Femur (tissue), 1 donor: ENCODE measurements at places on chromosomes 12 and 14.

DNA sequence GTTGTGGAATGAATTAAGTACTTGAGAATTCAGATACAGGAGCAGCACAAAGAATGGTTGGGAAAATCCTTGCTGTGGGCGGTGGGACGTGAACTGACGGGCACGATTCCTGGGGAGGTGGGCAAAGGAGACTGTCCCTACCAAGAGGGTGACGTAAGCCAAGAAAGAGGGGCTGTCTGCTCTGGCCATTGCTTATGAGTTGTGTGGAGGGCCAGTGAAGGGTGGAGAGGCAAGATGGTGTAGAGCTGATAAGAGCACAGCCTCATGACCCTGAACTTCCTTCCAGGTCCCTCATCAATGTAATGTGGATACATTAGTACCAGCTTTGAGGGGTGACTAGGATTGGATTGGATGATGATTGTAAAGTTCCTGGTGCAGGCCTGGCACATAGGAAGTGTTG, 50.2 kb downstream of the WDR20 start:
- DNase-seq = no peak

DNA sequence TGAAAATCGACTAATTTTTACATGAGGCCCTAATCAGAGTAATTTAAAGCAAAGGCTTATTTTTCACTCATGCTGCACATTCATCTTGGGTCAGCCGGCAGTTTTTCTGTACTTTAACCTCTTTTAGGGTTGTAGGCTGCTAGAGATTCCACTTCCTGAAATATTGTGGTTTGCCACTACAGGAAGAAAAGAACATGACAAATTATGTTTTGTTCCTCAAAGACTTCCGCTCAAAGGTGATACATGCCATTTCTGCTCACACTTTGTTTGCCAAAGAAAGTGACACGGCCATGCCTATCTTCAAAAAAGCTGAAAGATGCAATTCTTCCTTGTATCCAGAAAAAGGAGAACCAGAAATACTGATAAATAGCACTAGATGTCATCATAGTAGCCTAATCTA, 183.4 kb upstream of the PPFIA2 start:
- no peak for DNase-seq

DNA sequence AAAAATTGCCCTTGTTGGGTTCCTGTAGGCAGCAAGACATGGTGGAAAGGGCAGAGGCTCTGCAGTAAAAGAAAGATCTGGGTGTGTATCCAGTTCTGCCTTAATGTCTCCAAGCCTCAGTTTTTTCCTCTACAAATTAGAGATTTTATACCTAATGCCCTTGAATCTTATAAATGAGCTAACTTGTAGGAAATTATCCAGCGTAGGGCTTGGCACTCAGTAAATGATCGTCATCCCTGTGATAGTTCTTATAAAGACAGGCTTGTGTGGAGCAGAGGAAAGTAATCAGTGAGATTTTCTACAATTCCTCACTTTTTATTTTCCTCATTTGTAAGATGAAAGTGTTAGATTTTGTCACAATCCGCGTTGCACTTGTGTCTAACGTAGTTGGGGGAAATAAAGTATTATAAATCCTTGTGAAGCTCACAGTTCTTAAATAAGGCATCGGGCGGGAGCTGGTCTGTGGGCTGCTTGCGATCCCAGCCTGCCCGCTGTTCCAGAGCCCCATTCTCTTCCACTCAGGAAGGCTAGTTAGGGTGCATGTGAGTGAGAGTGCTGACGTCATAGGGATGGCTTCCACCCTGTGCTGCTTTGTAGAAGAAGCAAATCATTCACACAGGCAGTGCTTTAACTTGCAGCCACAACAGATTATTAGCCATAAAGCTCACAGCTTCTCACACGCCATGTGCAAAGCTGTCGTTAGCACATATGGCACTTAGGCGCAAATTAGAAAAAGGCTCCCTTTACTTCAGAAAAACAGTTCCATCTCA, 87.6 kb downstream of the EML1 start:
- DNase-seq = no peak

- no peak for DNase-seq
These were observed 11.4 kb upstream of the ORAI1 start for GRCh38 chr12:121614872-121615467.

- no peak for DNase-seq
These were observed 11.8 kb upstream of the NUAK1 start for GRCh38 chr12:106150555-106150954.
